ENCODE measurements at places on chromosomes 7 and 10.
A peak's percentile ranks its signal among the peaks of the same experiment; 100 is the strongest.

DNA sequence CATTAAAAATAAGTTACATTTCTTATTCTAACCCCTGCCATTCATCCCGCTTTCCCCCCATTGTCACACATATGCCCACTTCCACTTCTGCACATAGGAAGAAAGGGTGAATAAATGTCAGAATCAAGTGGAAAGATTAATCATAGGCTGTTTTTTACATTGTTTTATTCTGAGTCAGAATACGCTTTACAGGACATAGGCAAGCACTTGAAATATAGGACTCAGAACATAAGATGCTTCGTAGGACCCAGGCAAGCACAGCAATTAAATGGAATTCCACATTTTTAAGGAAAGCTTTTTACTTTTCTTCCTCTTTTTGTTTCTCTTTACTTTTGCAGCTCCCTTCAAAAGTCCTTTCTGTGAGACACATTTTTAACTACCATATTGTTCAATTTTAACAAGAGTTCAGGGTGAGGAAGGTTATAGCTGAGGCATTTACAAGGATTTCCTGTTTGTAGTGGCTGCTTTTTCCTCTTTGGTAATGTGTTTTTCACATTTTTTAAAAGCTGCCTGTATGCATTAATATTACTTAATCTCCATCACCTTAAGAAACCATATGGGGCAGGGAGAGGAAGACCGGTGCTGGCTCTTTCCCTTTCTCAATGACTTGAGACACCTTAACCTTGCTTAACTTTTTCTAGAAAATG lies 130.0 kb downstream of the TES start:
- DNase-seq: no peak

GRCh38 chr7:66110856-66111255 lies 3.8 kb upstream of the CRCP start:
- no peak for DNase-seq

- DNase-seq: no peak
Observed at GRCh38 chr10:97184971-97185325, 811 bp downstream of the SLIT1 start.

- DNase-seq: no peak
Observed at GRCh38 chr10:69645296-69646184, 15.5 kb downstream of the FAM241B start.

DNA sequence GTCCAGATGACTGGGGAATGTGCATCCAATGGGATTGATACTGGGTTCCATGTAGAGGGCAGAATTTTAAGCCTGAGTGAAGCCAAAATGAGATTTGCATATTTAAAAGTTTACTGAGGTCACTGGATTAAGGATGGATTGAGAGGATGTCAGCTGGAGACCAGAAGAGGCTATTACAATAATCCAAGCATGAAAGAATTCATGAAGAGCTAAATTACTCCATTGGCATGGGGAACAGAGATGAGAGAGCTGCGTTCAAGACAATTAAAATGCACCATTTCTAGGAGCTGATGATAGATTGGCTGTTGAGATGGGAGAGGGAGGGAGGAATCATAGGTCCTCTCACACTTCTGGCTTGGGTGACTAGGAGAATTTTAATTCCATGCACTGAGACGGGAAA lies 158.5 kb downstream of the JCAD start:
- no peak for DNase-seq

DNA sequence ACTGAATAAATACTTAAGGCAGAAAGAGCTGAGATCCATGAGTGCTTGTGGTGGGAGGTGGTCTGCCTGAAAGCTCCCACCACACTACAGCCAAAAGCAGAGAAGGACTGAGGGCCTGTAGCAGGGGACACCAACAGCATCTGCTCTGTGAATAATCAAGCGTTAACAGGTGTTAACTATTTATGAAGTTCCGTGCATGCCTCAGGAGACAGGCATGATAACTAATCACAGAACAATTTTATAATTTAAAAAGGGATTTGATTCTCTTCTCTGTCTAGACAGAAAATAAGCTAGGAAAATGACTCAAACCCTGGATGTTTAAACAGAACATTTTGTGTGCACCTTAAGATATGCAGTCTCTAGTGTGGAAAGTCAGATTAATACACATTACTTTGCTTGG lies 61.5 kb upstream of the GHITM start:
- DNase-seq: no peak

- no peak for DNase-seq
Observed at GRCh38 chr10:14023673-14024328, 306.9 kb downstream of the FRMD4A start.

GRCh38 chr10:36092116-36092515 lies 450.0 kb upstream of the FZD8 start:
- no peak for DNase-seq

GRCh38 chr10:80649183-80649582 lies 111.5 kb downstream of the SH2D4B start:
- DNase-seq: no peak

DNA sequence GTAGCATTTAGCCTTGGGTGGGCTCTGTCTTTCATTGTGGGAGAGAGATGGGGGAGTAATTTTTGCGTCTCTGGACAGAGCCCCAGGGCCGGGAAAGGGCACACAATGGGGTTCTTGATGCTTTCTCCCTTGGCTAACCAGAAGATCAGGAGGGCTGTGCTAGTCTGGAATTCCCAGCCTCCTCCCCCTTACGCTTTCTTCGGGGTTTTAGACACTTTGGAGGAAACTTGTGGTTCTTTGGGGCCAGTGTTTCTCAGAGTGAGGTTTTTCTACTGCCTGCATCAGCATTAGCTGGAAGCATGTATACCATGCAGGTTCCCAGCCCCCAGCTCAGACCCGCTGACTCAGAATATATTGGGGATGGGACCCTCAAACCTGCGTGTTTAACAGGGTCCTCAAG lies 7.0 kb downstream of the NEURL1 start:
- no peak for DNase-seq

- DNase-seq: no peak
Observed at GRCh38 chr10:93039721-93040120, 20.9 kb upstream of the CYP26C1 start.

- DNase-seq: no peak
Observed at GRCh38 chr10:79355420-79356017, 8.2 kb downstream of the PPIF start.

DNA sequence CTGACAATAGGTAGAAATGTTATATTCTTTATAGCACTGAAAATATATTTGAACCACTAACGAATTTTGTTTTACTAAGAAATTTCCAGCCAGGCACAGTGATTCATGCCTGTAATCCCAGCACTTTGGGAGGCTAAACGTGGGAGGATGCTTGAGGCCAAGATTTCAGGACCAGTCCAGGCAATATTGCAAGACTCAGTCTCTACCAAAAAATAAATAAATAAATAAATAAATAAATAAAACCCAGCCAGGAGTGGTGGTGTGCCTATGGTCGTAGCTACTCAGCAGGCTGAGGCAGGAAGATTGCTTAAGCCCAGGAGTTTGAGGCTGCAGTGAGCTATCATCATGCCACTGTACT lies 39.8 kb downstream of the PIP4K2A start:
- no peak for DNase-seq

DNA sequence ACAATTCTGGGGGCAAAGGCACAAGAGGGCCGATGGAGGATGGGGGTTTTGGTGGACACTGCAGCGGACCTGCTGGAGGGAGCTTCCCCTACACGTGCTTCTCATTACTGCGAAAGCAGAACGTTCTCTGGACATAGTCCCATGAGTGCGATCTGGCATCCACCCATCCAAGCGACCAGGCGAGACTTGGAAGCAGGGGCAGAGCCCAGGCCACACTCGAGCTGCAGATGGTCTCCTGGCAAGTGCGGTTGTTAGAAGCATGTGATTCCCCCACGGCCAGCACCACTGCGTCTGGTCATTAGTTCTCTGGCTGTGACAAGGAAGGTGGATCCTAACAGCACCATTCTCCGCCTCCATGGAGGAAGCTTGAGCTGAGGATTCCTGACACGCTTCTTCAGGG lies 118.4 kb upstream of the TCERG1L start:
- no peak for DNase-seq

DNA sequence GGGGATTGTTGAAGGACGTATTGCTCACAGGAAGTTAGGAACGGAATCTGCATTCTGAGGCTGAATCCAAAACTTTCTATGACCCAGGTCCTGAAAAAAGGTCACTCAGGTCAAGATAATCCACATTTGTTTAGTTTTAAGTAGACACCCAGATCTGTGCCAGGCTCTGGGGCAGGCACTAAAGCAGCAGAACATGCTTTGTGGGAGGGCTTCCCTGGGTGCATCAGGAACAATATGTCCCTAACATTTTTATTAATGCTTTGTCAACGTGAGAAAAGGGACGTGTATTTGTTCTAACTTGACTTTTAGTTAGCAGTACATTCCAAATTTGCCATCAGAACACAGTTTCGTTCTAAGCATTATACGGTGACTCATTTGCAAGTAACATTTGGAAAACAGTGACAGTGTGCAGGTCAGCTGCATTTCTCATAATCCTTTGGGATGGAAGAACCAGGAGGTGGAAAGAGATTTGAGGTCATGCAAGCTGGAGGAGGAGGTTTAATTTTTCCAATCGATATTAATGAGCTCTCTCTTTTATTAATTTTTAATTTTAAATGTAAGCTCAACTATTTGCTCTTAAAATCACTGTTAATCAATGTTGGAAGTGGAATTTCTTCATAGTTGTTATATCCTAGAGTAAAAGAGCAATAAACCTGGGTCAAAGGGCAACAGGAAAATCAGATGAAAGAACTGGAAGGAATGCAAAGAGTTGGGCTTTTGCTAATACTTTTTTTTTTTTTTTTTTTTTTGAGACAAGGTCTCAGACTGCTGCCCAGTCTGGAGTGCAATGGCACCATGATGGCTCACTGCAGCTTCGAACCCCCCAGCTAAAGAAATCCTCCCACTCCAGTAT lies 35.0 kb downstream of the TAS2R41 start:
- no peak for DNase-seq

DNA sequence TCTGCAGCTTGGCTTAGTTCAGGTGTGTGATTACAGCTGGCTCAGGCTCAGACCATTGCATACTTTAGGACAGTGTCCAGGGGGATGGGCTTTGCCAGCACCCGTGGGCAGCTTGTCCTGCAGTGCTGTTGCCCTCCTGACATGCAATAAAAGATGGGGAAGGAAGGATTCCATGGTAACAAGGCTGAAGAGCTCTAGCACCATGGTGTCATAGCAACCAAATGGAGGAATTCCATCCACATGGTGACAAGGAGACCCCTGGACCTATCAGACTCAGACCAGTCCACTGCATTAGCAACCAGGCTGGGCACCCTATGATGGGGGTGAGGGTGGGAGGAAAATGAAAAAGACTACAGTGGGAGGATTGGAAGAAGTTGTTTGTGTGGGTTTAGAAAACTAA lies 49.9 kb downstream of the SORCS3 start:
- DNase-seq: no peak

DNA sequence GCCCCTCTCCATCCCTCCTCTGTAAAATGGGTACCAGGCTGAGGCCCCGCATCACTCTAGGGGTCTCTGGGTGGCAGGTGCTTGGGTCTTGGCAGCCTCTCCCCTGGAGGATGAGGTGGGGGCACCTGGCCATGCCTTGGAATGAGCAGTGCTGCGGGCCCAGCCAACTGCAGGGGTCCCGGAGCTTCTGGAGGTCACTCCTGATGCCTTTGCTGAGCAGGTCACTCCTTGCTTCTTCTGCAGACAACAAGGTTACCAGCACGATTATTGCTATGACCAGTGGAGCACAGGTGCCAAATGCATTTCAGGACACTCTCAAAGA lies 22.4 kb upstream of the ZNF488 start:
- DNase-seq: no peak

GRCh38 chr7:152975076-152975475 lies 215.5 kb downstream of the ACTR3B start:
- no peak for DNase-seq

GRCh38 chr7:115976651-115977050 lies 53.9 kb downstream of the TFEC start:
- no peak for DNase-seq

GRCh38 chr7:25712500-25712899 lies 439.5 kb upstream of the NFE2L3 start:
- no peak for DNase-seq

DNA sequence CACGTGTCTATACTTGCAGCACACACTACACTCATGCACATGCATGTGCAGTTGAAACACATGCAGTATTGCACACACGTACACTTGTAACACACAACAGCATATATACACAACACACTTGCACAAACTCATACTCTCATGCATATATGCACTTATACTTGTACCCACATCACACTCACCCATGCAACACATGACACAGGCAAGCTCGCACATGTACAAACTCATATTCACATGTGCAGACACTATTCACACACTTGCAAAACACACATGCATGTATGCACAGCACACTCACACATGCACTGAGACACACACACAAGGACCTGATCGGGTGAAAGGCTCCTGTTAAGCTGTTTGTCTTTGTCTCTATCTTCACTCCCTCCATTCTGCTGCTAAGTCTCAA lies 169.8 kb downstream of the ZMYND11 start:
- no peak for DNase-seq

DNA sequence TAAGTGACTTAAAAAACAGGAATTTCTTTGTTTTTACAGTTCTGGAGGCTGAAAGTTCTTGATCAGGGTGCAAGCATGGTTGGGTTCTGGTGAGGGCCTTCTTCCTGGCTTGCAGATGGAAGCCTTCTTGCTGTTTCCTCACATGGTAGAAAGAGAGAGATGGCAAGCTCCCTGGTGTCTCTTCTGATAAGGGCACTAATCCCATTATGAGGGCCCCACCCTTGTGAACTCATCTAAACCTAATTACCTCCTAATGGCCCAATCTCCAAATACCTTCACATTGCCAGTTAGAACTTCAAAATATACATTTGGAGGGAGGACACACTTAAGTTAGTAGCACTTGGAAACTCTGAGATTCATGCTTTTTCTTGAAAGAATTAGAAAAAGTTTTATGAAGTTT lies 314.4 kb upstream of the AOAH start:
- no peak for DNase-seq

GRCh38 chr7:97479740-97480290 lies 252.1 kb upstream of the TAC1 start:
- DNase-seq: peak; percentile 72

- peak; percentile 56 for DNase-seq
Observed at GRCh38 chr10:24503461-24504320, 220.0 kb downstream of the ARHGAP21 start.

DNA sequence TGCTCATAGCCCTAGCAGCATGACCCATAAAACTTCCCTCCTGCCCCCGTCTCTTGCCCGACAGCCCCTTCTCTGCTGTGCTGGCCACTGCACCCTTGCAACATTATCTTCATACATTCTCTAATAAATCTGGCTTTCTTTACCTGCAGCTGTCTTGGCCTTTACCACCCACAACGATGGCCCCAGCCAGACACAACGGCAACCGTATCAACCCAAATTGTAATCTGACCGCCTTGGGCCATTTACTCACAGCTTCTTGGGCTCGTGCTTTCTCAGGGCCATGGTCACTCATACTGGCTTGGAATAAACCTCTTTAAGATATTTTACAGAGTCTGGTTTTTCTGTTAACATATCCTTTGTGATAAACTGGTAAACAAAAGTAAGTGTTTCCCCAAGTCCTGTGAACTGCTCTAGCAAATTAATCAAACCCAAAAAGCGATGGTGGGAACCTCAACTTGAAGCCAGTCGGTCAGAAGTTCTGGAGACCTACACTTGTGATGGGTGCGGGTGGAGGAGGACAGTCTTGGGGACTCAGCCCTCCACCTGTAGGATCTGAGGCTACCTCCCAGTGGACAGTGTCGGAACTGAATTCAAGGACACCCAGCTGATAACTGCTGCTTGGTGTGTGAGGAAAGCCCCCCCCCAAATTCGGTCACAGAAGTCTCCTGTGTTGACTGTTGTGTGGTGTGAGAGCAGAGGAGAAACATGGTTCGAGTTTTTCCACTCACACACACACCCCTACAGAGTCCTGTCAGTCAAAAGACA lies 87.6 kb upstream of the ATP6V0A4 start:
- DNase-seq: no peak
